Thoracic aorta (tissue), 2 donors: ENCODE measurements at places on chromosomes 12 and 14. TPM values are rescaled to one million over a fixed set of nuclear protein-coding genes. Genes with fewer than 3 reads are reported as not detected.
A peak's percentile ranks its signal among the peaks of the same experiment; 100 is the strongest.

GRCh38 chr14:74765721-74766120 lies 2.6 kb downstream of the YLPM1 start:
- no peaks in the 10 kb centered on the region for H3K27me3 ChIP-seq
- H3K27ac ChIP-seq, result no peak overlapping the region
- DNase-seq, result no peak
- H3K4me3 ChIP-seq, result peak overlapping the region; percentile 93

DNA sequence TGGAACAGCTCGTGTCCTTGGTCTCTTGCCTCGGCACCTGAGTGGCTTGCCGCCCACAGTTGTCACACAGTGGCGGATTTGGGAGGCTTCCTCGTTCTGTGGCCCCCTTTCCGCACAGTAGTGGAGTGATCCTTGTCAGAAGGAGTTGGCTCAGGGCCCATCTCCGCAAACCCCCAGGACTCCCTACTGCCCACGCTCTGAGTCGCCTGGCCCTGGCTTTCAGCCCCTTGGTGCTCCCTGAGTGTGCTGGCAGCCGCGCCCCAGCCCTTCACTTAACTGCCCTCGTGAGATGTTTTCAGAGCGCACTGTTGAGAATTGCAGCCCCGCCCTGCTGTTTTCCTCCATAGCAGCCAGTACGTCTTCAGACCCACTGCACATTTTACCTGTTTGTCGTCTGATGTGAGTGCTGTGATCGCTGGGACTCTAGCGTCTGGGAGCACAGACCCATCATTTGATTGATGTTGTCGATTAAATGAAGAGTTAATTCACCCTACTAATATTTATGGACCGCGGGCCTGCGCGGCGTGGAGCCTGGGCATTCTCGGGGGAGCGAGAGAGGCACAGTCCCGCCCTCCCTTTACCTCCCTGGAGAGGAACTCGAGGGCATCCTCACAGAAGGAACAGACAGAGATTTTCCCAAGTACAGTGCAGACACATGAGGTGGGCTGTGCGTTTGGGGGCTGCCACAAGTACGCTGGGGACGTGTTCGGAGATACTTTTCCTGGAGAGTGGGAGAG lies 91.8 kb downstream of the DDX51 start:
- no peaks in the 10 kb centered on the region for H3K27me3 ChIP-seq
- H3K4me3 ChIP-seq, result no peak overlapping the region
- H3K4me1 ChIP-seq, result no peaks in the 10 kb centered on the region
- DNase-seq, result no peak

- no peaks in the 10 kb centered on the region for H3K27me3 ChIP-seq
- no peaks in the 10 kb centered on the region for H3K36me3 ChIP-seq
- no peak for DNase-seq
- no peak overlapping the region for H3K4me3 ChIP-seq
- no peak overlapping the region for H3K27ac ChIP-seq
Measured at GRCh38 chr12:97630875-97631274, 168.3 kb downstream of the RMST start.

DNA sequence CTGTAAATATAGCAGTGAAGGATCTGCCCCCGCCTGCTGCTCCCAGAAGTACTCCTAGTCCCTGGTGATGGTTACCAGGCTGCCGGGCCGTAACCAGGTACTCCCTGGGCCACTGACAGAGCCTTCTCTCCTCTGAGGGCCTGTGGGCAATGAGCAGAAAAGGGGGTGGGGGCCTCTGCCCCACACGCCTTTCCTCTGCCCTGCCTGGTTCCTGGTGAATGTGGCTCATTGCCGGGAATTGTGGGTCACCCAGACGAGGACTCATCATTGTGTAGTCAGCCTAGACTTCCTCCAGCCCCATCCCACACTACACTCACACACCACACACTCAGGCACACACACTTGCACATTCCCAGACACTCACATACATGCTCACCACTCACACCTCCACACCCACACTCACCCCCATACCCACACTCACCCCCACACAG lies 35.7 kb upstream of the ACTN1 start:
- H3K4me1 ChIP-seq, result no peaks in the 10 kb centered on the region
- no peaks in the 10 kb centered on the region for H3K36me3 ChIP-seq
- no peak overlapping the region for H3K27ac ChIP-seq
- no peak for DNase-seq
- H3K4me3 ChIP-seq, result no peak overlapping the region

- no peak overlapping the region for H3K4me3 ChIP-seq
- no peak overlapping the region for H3K27ac ChIP-seq
- no peaks in the 10 kb centered on the region for H3K4me1 ChIP-seq
- no peaks in the 10 kb centered on the region for H3K27me3 ChIP-seq
Measured at GRCh38 chr12:111390910-111391309, 14.8 kb upstream of the SH2B3 start.

The SLC2A3 gene
- 47.7 TPM for total RNA-seq

The AICDA gene
- total RNA-seq, result not detected

DNA sequence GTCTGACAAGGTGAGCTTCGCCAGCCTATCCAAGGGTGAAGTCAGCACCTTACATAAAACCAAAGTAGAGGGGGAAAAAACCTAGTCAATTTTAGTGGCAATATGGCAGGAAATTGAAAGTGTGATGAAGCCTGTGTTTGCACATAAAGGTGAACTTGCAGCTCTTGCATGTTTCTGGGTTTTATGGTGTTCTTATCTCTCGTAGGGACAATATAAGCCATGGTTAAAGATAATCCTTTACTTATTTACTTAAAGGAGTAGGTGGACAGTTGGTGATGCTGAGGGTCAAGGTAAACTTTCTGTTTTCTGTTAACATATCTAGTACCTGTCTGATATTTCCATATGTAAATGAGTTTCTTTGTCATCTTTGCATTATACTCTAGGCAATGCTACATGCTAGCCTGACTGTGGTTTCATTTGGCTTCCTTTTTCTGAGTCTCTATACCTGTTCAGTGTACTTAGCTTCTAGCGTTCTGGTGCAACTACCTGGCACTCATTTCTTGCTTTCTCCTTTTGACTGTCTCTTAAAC lies 32.8 kb downstream of the CCDC91 start:
- H3K4me1 ChIP-seq, result peaks cover 8% of the 10 kb centered on the region
- no peak overlapping the region for H3K4me3 ChIP-seq
- H3K27ac ChIP-seq, result no peak overlapping the region
- no peak for DNase-seq
- no peaks in the 10 kb centered on the region for H3K36me3 ChIP-seq
- H3K27me3 ChIP-seq, result no peaks in the 10 kb centered on the region

- no peaks in the 10 kb centered on the region for H3K4me1 ChIP-seq
- no peaks in the 10 kb centered on the region for H3K27me3 ChIP-seq
- no peak for DNase-seq
- no peaks in the 10 kb centered on the region for H3K36me3 ChIP-seq
Measured at GRCh38 chr12:41100572-41100971, 87.5 kb upstream of the PDZRN4 start.

DNA sequence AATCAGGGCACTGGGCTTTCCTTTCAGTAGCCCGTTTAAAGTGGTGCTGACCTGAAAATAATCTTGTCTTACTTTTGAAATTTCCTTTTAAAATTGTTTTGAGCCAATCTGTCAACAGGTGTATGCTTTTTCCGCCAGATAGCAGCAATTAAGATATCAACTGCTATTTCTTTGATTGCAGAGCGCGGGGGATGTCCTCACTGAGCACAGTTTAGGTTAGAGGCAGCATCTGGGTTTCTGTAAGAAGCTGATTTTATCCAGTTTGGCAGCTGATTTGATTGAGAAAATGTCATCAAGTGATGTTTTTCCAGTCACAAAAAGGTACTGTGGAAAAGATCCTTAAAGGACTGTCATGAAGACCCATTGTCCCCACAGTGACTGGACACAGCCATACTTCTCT lies 371.8 kb downstream of the ADAMTS20 start:
- H3K4me3 ChIP-seq, result no peak overlapping the region
- no peak overlapping the region for H3K27ac ChIP-seq
- DNase-seq, result no peak
- no peaks in the 10 kb centered on the region for H3K4me1 ChIP-seq

The IGFBP6 gene
- total RNA-seq, result 2,150 TPM

The LHX5 gene
- not detected for total RNA-seq

DNA sequence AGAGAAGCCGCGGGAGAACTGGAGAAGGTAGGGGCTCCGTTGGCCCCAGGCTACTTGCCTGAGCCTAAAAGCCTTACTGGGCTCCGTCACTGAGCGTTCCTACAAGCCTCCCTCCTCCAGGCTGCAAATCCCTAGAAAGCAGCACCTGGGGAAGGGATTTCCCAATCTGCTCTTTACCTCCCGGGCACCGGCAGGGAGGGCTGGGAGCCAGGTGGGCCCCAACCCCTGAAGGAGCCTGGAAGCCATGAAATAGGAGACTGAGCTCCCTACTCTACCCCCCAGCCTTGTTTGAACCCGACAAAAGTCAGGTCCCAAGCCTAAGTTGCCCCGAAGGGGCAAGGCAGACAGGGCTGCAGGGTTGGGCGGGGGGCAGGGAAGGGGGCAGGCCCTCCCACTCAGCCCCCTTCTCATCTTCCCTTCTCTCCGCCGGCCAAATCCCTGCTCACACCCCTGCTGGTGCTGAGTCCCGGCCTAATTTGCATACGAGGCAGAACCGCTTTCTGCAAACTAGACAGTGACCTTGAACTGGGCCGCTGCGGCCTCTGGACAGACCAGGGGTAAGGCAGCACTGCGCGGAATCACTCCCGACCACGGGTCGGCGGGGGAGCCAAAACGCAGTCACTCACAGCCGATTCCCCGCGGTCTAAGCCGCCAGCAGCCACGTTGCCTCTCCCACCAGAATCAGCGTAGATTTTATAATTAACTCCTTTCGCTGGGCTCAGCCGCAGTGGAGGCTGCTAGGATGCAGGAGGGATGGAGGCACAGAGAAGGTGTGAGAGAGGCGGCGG lies 3.7 kb upstream of the HOXC12 start:
- no peaks in the 10 kb centered on the region for H3K36me3 ChIP-seq
- H3K27me3 ChIP-seq, result peaks cover 42% of the 10 kb centered on the region
- no peak overlapping the region for H3K4me3 ChIP-seq
- H3K27ac ChIP-seq, result no peak overlapping the region
- H3K4me1 ChIP-seq, result no peaks in the 10 kb centered on the region

GRCh38 chr14:25049568-25050268 lies at the start of gene STXBP6:
STXBP6 (minus strand) TSS chr14:25050147; CDS start chr14:24974818, 75,329 bp downstream.
- no peak for DNase-seq
- H3K36me3 ChIP-seq, result no peaks in the 10 kb centered on the region
- peaks cover 27% of the 10 kb centered on the region for H3K4me1 ChIP-seq
- H3K4me3 ChIP-seq, result peak within 1 kb of the TSS; percentile 78
- H3K27ac ChIP-seq, result no peak within 1 kb of the TSS

DNA sequence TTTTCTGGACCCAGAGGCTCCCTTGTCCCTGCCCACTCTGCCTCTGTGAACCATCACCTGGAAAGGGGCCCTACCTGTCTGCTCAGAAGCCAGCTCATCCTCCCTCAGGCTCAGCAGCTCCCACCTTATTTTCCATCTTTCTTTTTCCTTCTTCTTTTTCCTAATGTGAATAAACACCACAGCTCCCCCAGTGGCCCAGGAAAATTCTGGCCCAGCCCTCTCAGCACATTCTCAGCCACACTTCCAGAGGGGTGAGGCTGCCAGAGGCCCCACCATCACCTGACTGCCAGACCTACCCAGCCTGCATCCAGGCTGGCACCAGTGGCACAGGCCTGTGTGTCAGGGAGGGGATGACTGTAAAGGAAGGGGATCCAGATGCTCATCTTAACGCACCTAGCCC lies 23.0 kb downstream of the ZFHX2 start:
- no peak overlapping the region for H3K4me3 ChIP-seq
- DNase-seq, result no peak
- H3K27me3 ChIP-seq, result no peaks in the 10 kb centered on the region
- H3K4me1 ChIP-seq, result no peaks in the 10 kb centered on the region

The KSR2 gene
- total RNA-seq, result not detected

The KERA gene
- not detected for total RNA-seq

GRCh38 chr12:6052940-6053329 lies 71.5 kb downstream of the VWF start:
- peak overlapping the region; percentile 49 for H3K27ac ChIP-seq
- peaks cover 12% of the 10 kb centered on the region for H3K4me1 ChIP-seq
- no peaks in the 10 kb centered on the region for H3K27me3 ChIP-seq
- no peak for DNase-seq

- no peaks in the 10 kb centered on the region for H3K4me1 ChIP-seq
- DNase-seq, result no peak
- no peaks in the 10 kb centered on the region for H3K27me3 ChIP-seq
- H3K36me3 ChIP-seq, result no peaks in the 10 kb centered on the region
Measured at GRCh38 chr14:54098536-54098935, 141.9 kb upstream of the BMP4 start.

- DNase-seq, result no peak
- H3K27ac ChIP-seq, result peak overlapping the region; percentile 39
- no peaks in the 10 kb centered on the region for H3K27me3 ChIP-seq
Measured at GRCh38 chr12:123952037-123952436, 20.6 kb downstream of the CCDC92 start.

- no peaks in the 10 kb centered on the region for H3K4me1 ChIP-seq
- H3K27ac ChIP-seq, result no peak overlapping the region
- no peak overlapping the region for H3K4me3 ChIP-seq
- H3K27me3 ChIP-seq, result no peaks in the 10 kb centered on the region
- no peak for DNase-seq
- H3K36me3 ChIP-seq, result no peaks in the 10 kb centered on the region
Measured at GRCh38 chr12:127268706-127269425, 998.1 kb upstream of the TMEM132C start.

- H3K36me3 ChIP-seq, result peaks cover 3% of the 10 kb centered on the region
- H3K4me1 ChIP-seq, result no peaks in the 10 kb centered on the region
- H3K4me3 ChIP-seq, result no peak overlapping the region
- H3K27ac ChIP-seq, result no peak overlapping the region
Measured at GRCh38 chr12:20063116-20063515, 305.2 kb upstream of the PDE3A start.

- H3K27me3 ChIP-seq, result no peaks in the 10 kb centered on the region
- H3K27ac ChIP-seq, result no peak overlapping the region
- no peaks in the 10 kb centered on the region for H3K36me3 ChIP-seq
- H3K4me3 ChIP-seq, result no peak overlapping the region
- no peaks in the 10 kb centered on the region for H3K4me1 ChIP-seq
Measured at GRCh38 chr12:33226671-33227070, 212.9 kb downstream of the SYT10 start.

- no peaks in the 10 kb centered on the region for H3K36me3 ChIP-seq
- no peak for DNase-seq
- H3K4me3 ChIP-seq, result no peak overlapping the region
- H3K4me1 ChIP-seq, result no peaks in the 10 kb centered on the region
Measured at GRCh38 chr12:120614848-120615247, 25.6 kb upstream of the CABP1 start.

DNA sequence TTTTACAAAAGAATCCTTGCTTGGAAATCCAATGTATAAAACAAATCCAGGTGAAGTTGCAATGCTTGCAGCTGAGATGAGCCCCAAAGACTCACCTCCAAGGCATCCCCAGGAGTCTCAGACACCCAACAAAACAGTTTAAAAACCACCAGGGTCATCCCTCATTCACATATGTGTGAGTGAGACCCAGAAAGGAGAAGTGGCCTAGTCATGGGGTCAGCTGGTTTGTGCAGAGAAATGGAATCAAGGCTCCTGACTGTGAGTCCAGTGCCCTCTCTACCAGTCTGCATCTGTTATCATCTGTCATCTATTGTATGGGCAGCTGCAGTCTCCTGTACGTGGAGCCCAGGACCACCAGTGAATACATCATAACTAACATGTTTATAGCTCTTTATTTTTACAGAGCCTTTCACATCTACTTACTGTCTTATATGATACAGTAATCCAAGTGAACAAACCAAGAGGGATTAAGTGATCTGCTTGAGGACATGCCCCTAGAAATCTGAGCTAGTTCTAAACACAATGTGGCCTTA lies 27.1 kb downstream of the PLEKHG7 start:
- H3K36me3 ChIP-seq, result no peaks in the 10 kb centered on the region
- H3K4me1 ChIP-seq, result no peaks in the 10 kb centered on the region
- H3K27ac ChIP-seq, result no peak overlapping the region

The CCDC197 gene
- not detected for total RNA-seq

The TAS2R31 gene
- total RNA-seq, result 2.7 TPM

GRCh38 chr12:27185234-27186021 lies 58.7 kb upstream of the STK38L start:
- H3K4me1 ChIP-seq, result peaks cover 66% of the 10 kb centered on the region
- peak overlapping the region; percentile 28 for H3K4me3 ChIP-seq
- DNase-seq, result no peak
- H3K27ac ChIP-seq, result peak overlapping the region; percentile 97
